ENCODE measurements at places on chromosomes 4 and X. TPM values are rescaled to one million over a fixed set of nuclear protein-coding genes. Genes with fewer than 3 reads are reported as not detected.
A peak's percentile ranks its signal among the peaks of the same experiment; 100 is the strongest.

DNA sequence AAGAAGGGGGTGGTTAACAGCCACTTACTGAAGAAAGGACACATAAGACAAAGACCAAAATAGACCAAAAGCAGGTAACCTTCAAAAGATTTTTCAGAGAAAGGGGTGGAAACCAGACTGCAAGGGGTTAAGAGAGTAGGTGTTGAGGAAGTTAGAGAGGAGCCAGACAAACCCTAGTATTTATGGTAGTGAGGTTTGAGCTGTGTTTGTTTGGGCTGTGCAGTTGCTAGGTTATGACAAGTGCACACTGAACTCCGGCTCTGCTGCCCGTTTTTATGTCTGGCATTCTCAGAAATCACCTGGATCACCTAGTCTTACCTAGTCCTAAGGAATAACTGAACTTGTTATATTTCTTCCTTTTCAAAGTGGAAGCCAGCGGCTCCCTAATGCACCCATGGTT, 22.9 kb upstream of the G3BP2 start:
- no peaks in the 10 kb centered on the region for H3K36me3 ChIP-seq
- no peak for DNase-seq
- peak overlapping the region; percentile 45 for H3K27ac ChIP-seq
- peaks cover 16% of the 10 kb centered on the region for H3K4me1 ChIP-seq
- no peak overlapping the region for H3K4me3 ChIP-seq

GRCh38 chr4:177446586-177446985, 4.3 kb upstream of the AGA start:
- peaks cover 7% of the 10 kb centered on the region for H3K4me1 ChIP-seq
- H3K36me3 ChIP-seq: no peaks in the 10 kb centered on the region
- H3K4me3 ChIP-seq: no peak overlapping the region
- no peaks in the 10 kb centered on the region for H3K27me3 ChIP-seq

The PSMD10 gene
- total RNA-seq: 22.5 TPM

- no peaks in the 10 kb centered on the region for H3K4me1 ChIP-seq
- no peak overlapping the region for H3K4me3 ChIP-seq
- DNase-seq: no peak
- H3K36me3 ChIP-seq: no peaks in the 10 kb centered on the region
- H3K27me3 ChIP-seq: no peaks in the 10 kb centered on the region
- H3K27ac ChIP-seq: no peak overlapping the region
Measured at GRCh38 chr4:171288816-171289432, 524.3 kb upstream of the GALNTL6 start.

- no peaks in the 10 kb centered on the region for H3K36me3 ChIP-seq
- H3K4me1 ChIP-seq: no peaks in the 10 kb centered on the region
- H3K4me3 ChIP-seq: no peak overlapping the region
- H3K27ac ChIP-seq: peak overlapping the region; percentile 44
- no peaks in the 10 kb centered on the region for H3K27me3 ChIP-seq
Measured at GRCh38 chrX:1500701-1501624, 36.0 kb downstream of the P2RY8 start.

- H3K36me3 ChIP-seq: no peaks in the 10 kb centered on the region
- no peaks in the 10 kb centered on the region for H3K4me1 ChIP-seq
- no peak for DNase-seq
- H3K27me3 ChIP-seq: no peaks in the 10 kb centered on the region
Measured at GRCh38 chr4:44616621-44617020, 34.8 kb downstream of the YIPF7 start.

The MAGEB2 gene
- total RNA-seq: not detected

GRCh38 chr4:67581913-67582312, 23.4 kb downstream of the STAP1 start:
- H3K36me3 ChIP-seq: no peaks in the 10 kb centered on the region
- H3K4me1 ChIP-seq: no peaks in the 10 kb centered on the region
- H3K27ac ChIP-seq: no peak overlapping the region

The FAM149A gene
- total RNA-seq: 8.4 TPM

The PRRG1 gene
- 9.1 TPM for total RNA-seq

- no peak for DNase-seq
- no peaks in the 10 kb centered on the region for H3K27me3 ChIP-seq
- H3K4me1 ChIP-seq: no peaks in the 10 kb centered on the region
- H3K4me3 ChIP-seq: no peak overlapping the region
- H3K36me3 ChIP-seq: no peaks in the 10 kb centered on the region
- no peak overlapping the region for H3K27ac ChIP-seq
Measured at GRCh38 chr4:70531981-70532380, 13.6 kb downstream of the AMTN start.

DNA sequence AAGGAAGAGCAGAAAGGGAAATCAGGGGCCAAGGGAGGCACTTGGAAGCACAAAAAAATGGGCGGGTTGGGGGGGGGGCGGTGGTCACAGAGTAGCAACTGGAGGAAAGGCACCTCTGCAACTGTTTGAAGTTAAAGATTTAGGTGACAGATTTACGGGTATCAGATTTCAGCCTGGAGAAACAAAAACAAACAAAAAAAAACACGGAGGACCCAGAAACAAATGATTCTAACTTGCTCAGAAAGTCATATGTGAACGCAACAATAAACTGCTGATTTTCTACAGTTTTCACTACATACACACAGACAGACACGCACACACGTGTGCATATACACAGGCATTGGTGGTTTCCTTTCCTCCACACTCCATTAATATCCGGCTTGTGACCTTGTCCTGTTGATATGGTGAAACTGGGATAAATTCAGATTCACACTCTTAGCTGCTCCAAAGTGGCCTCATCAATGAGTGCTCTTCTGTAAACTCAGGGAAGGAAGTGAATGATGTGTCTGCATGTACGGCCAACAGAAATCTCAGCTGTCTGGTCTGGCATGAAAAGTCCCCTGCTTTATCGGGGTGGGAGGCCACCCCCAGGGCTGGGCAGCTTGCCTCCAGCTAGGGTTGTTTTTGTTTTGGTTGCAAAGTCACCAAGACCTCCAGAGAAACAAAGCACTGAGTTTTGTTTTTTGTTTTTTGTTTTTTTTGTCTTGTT, 54.3 kb downstream of the CHST7 start:
- H3K27me3 ChIP-seq: no peaks in the 10 kb centered on the region
- no peak for DNase-seq
- H3K4me1 ChIP-seq: peaks cover 3% of the 10 kb centered on the region
- H3K27ac ChIP-seq: no peak overlapping the region
- no peak overlapping the region for H3K4me3 ChIP-seq

The GPR82 gene
- 0.09 TPM for total RNA-seq

DNA sequence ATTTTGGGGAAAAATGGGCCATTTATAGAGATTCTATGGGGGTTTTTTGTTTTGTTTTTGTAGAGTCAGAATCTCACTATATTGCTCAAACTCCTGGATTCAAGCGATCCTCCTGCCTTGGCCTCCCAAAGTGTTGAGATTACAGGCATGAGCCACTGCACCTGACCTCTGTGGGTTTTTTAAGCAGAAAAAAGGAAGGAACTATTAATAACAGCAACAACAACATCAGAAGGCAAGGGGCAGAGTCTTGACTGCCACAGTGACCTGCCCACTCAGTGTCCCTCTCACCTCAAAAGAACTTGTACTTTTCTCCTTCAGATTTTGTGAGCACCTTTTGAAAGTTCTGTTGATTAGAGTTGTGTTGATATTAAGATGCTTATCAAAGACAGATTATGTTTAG, 48.1 kb downstream of the FNIP2 start:
- peaks cover 82% of the 10 kb centered on the region for H3K4me1 ChIP-seq
- DNase-seq: no peak
- H3K27me3 ChIP-seq: no peaks in the 10 kb centered on the region
- H3K27ac ChIP-seq: peak overlapping the region; percentile 64
- no peaks in the 10 kb centered on the region for H3K36me3 ChIP-seq

- no peak overlapping the region for H3K4me3 ChIP-seq
- H3K27me3 ChIP-seq: no peaks in the 10 kb centered on the region
- DNase-seq: no peak
- no peak overlapping the region for H3K27ac ChIP-seq
Measured at GRCh38 chr4:9980898-9981297, 40.4 kb downstream of the SLC2A9 start.

- DNase-seq: no peak
- H3K27ac ChIP-seq: no peak overlapping the region
- H3K4me1 ChIP-seq: no peaks in the 10 kb centered on the region
- H3K27me3 ChIP-seq: no peaks in the 10 kb centered on the region
- no peaks in the 10 kb centered on the region for H3K36me3 ChIP-seq
Measured at GRCh38 chrX:4754878-4755604, 1041.6 kb upstream of the PRKX start.

DNA sequence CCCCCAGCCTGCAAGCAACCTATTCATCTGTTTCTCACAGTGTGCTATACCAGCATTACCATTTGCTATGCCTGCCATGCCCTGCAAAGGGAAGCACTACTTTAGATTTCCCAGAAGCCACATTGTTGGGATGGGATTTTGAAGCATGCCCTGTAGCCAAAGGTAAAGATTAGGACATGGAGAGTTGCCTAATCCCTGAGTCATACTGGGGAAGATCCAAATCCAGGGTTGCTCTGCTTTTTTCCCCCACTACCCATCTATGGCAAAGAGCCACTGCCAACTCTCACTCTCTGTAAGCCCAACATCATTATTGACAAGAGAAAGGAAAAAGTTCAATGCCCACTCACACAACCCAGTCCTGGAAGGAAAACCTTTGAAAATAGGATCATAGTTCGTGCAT, 36.7 kb upstream of the TMEM164 start:
- no peaks in the 10 kb centered on the region for H3K4me1 ChIP-seq
- no peaks in the 10 kb centered on the region for H3K36me3 ChIP-seq
- DNase-seq: no peak
- no peaks in the 10 kb centered on the region for H3K27me3 ChIP-seq

DNA sequence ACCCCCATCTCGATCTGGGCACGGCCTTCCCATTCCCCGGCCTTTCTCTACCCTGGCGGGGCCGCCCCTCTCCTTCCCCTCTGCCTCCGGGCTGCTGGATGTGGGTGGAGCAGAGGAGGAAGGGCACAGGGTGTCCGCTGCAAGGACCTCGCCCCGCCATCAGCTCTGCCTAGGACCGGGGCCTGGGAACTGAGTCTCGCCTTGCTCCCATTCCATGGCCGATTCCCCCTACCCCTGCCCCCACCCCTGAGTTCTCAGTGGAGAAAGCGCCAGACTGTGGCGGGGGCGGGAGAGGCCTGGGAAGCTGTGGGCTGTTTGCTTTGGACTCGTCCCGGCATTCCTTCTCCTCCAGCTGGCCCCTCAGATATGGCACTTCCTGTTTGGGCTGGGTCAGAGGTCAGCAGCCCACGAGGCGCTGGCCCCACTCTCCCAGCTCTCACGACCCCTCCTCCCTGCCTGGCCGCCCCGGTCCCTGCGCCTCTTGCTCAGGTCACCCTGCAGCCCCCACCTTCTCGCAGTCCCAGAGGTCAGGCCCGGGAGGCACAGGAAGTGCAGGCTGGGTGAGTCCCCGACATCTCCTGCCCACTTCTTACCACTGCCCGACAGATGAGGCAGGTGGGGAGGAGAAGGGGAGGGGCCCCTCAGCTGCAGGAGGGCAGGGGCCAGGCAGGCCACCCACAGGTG, 6.4 kb upstream of the BGN start:
- no peaks in the 10 kb centered on the region for H3K27me3 ChIP-seq
- peaks cover 11% of the 10 kb centered on the region for H3K4me1 ChIP-seq
- no peak overlapping the region for H3K27ac ChIP-seq
- H3K4me3 ChIP-seq: no peak overlapping the region

DNA sequence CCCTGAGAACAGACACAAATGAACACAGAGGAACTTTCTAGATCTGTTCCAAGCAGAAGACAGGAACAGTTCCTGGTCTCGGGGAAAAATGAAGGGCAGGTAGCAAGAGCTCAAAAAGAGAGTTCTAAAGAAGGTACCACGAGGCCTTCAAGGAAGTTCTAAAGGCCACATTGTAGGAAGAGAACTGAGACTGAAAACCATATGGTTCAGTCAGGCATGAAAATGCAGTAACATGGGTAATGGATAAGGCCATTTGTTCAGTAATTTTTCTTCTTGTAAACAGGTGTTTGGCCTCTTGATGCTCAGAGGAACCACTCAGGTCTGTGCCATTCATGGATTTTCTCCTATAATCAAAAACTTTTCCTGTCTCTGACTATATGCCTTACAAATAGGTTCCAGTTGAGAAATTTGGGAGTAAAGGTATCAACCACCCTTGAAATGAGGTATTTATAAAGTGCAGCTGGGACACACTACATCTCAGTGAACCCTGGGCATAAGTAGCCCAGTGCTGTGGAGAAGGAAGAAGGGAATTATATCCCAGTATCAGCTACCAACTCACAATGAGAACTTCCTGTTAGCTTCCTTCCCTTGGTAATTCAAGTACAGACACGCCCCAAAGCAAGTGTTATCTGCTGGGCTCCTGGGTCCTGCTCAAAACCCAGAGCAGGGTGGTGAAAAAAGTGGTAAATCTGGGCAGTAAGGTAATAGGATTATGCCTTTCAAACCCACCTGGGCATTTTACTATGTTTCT, 277.9 kb downstream of the KLHL13 start:
- no peaks in the 10 kb centered on the region for H3K27me3 ChIP-seq
- no peaks in the 10 kb centered on the region for H3K36me3 ChIP-seq
- no peaks in the 10 kb centered on the region for H3K4me1 ChIP-seq
- no peak for DNase-seq
- H3K27ac ChIP-seq: no peak overlapping the region

The GRID2 gene
- total RNA-seq: not detected

The SYAP1 gene
- total RNA-seq: 16.8 TPM

- H3K4me3 ChIP-seq: no peak overlapping the region
- DNase-seq: no peak
- no peaks in the 10 kb centered on the region for H3K27me3 ChIP-seq
- no peaks in the 10 kb centered on the region for H3K4me1 ChIP-seq
Measured at GRCh38 chrX:24513416-24513815, 48.3 kb downstream of the PDK3 start.

GRCh38 chr4:114384629-114385028, 214.0 kb upstream of the UGT8 start:
- no peak for DNase-seq
- no peaks in the 10 kb centered on the region for H3K36me3 ChIP-seq
- H3K4me3 ChIP-seq: no peak overlapping the region

GRCh38 chrX:68832101-68832416, 3.2 kb downstream of the EFNB1 start:
- H3K4me3 ChIP-seq: peak overlapping the region; percentile 78
- DNase-seq: no peak
- H3K27ac ChIP-seq: peak overlapping the region; percentile 87
- no peaks in the 10 kb centered on the region for H3K27me3 ChIP-seq
- peaks cover 4% of the 10 kb centered on the region for H3K4me1 ChIP-seq

- peak overlapping the region; percentile 25 for H3K27ac ChIP-seq
- no peaks in the 10 kb centered on the region for H3K36me3 ChIP-seq
- H3K4me3 ChIP-seq: no peak overlapping the region
- H3K4me1 ChIP-seq: peaks cover 11% of the 10 kb centered on the region
- DNase-seq: no peak
Measured at GRCh38 chrX:39905538-39905891, 192.2 kb downstream of the BCOR start.

The CRLF2 gene
- total RNA-seq: 0.51 TPM

The SOWAHB gene
- not detected for total RNA-seq

The ADAMTS3 gene
- 0.52 TPM for total RNA-seq

Measured in heart right ventricle (tissue), 16 donors.